ENCODE measurements at places on chromosomes 6 and 20.

GRCh38 chr20:11110535-11110934 lies 436.7 kb upstream of the JAG1 start:
- DNase-seq, result no peak

- no peak for DNase-seq
Observed at GRCh38 chr6:122660296-122660695, 50.1 kb downstream of the PKIB start.

- no peak for DNase-seq
Observed at GRCh38 chr6:157717340-157717748, 105.7 kb upstream of the SNX9 start.

DNA sequence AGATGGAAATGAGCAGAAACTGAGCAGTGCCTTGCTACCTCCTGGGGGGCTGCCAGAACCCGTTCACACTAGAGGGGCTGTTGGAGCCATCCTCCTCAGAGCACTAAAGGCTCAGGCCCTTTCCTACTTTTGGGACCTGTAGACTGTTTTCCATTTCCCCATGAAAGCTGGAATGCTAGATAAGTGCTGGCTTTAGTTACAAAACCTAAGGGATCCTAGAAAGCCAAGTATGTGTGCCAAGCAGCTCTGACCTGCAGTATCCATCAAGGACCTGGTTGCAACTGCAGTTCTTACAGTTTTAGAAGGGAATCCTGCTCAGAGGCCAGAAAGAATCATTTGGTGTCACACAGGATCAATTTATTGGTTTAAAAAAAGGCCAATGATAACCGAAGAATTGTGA lies 176.7 kb upstream of the COL21A1 start:
- DNase-seq, result no peak

DNA sequence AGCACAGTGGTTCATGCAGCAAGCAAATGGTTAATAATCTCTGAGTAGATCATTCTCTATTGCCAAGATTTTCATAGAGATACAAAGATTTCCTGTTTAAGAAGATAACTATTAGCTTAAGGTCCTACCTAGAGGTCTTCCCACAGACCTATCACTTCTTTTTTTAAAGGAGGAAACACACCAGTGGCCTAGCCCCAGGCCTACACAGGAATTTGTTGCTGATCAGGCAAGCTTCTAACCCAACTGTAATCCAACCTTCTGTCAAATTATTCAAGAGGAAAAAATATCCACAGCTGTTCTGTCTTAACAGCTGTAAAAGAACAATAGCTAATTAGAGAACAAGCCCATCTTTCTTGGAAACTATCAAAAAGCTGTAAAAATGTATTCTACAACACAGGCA lies 332.8 kb downstream of the BTBD9 start:
- no peak for DNase-seq

GRCh38 chr20:1108437-1108920 lies 9.9 kb upstream of the PSMF1 start:
- DNase-seq, result peak; percentile 56

GRCh38 chr6:81553216-81553615 lies 199.3 kb downstream of the TENT5A start:
- DNase-seq, result no peak

- peak; percentile 19 for DNase-seq
Observed at GRCh38 chr20:44496976-44497375, 21.3 kb downstream of the TTPAL start.

DNA sequence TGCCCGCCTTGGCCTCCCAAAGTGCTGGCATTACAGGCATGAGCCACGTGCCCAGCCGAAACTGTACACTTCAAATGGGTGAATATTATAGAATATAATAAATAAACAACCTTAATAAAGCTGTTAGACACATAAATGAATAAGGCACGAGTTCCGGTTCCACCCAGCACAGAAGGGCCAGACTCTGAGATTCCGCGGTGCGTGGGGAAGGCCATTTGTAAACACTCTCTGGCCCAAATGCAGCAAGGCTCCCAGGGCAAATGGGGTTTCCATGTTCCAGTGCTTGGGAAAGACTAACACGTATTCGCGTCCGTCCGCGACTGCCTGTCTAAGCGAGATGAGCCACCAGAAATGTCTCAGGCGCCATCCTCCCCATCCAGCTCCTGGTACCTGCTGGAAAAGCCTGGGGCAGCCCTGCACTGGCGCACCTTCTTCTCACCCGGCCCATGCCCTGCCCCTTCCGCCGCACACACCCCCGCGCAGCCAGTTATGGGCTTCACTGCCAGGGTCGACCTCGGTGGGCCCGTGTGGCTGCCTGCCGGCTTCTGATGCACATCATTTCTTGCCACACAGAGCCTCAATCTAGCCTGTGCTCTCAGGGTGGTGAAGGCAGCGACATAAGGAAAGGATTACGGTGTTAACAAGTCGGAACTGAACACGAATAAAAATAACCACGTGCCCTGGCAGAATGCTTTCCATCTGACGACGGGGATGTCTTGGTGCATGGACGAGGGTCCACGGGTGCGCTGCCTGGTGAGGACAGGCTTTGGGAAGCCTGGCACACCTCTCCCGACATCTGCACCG lies 5.5 kb upstream of the LSM14B start:
- DNase-seq, result no peak

DNA sequence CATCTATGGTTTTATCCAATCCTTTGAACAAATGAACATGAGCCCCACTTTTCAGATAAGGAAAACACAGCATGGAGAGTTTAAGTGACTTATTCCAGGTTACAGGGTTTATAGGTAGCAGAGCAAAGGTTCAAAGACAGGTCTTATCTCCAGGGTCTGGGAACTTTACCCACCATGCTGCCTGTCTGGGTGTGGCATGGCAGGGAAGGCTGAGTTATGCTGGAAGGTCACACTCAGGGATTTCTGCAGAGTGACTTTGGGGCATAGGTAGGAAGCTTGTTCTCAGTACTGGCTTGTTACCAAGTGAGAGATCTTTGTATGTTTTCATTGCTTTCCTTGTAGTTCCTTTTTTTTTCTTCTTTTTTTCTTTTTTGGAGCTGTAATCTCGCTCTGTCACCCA lies 1.8 kb downstream of the ZNF831 start:
- DNase-seq, result no peak

DNA sequence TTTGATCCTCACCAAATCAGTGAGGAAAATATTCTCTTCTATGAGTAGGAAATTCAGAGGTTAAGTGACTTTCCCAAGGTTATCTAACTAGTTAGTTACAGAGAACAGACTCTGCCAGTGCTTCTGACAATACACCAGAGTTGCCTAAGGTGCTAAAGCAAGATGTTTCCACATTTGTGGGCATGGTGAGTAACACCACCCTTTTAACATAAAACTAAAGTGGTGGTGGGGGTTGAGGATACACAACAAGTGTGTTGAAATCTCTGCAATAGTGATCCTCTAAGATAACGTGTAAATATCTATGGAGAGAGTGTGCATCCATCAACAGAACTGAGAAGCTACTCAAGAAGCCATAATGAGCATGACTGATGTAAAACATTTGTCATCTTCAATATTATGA lies 11.7 kb downstream of the VNN2 start:
- DNase-seq, result no peak

DNA sequence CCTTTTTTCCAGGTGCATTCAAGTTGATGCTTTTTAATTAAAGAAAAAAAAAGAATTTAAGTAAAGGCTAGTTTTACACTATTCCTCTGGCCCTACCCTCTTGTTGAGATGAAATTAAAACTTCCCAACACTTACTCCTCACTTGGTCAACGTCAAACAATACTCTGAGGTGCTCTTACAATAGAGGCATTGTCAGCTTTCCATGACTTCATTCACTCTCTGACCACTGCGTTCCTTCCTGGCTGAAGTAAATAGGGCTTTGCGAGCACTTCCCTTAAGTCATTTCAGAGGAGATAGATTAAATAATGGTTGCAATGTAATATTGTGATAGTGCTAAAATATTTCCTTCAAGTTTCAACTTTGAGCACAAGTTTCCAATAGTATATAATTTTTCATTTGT lies 229.8 kb upstream of the CEP162 start:
- DNase-seq, result no peak

- DNase-seq, result no peak
Observed at GRCh38 chr6:52271852-52272460, 12.6 kb downstream of the MCM3 start.

GRCh38 chr6:166707045-166707444 lies 80.0 kb upstream of the RPS6KA2 start:
- no peak for DNase-seq

GRCh38 chr6:20223141-20223540 lies 10.9 kb upstream of the MBOAT1 start:
- no peak for DNase-seq

- DNase-seq, result peak; percentile 69
Observed at GRCh38 chr6:72619883-72620696, 1.8 kb upstream of the KCNQ5 start.

DNA sequence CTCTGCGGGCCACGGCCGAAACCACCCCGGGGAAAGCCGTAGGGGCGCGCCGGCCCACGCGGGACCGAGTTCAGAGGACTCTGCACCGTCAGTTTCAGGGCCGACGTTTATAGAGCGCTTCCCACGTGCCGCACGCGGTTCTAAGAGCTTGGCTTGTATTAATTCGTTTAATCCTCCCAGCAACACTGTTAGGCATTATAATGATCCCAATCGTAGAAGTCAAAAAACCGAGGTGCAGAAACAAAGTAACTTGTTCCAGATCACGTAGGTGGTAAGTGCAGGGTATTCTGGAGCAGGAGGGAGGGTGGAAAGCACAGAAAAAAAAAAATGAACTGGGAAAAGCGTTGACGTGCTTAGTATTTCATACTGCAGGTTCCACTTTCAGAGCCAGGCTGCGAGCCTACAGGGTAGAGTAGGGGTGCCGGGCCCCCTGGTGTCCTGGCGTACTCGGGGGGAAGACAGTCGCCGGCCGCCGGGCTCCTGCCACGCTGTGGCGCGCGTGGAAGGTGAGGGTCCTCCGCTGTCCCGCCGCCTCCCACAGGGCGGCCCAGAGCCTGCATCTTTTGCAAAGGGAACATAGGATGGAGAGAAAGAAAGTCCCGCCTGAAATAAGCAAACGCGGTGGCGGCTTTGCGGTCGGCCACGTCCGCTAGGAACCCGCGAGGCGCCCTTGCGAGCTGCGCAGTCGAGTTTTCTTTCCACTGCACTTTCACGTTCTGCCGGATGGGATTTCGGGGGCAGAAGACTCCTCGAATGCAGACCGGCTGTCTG lies 10.2 kb upstream of the FOXF2 start:
- no peak for DNase-seq

DNA sequence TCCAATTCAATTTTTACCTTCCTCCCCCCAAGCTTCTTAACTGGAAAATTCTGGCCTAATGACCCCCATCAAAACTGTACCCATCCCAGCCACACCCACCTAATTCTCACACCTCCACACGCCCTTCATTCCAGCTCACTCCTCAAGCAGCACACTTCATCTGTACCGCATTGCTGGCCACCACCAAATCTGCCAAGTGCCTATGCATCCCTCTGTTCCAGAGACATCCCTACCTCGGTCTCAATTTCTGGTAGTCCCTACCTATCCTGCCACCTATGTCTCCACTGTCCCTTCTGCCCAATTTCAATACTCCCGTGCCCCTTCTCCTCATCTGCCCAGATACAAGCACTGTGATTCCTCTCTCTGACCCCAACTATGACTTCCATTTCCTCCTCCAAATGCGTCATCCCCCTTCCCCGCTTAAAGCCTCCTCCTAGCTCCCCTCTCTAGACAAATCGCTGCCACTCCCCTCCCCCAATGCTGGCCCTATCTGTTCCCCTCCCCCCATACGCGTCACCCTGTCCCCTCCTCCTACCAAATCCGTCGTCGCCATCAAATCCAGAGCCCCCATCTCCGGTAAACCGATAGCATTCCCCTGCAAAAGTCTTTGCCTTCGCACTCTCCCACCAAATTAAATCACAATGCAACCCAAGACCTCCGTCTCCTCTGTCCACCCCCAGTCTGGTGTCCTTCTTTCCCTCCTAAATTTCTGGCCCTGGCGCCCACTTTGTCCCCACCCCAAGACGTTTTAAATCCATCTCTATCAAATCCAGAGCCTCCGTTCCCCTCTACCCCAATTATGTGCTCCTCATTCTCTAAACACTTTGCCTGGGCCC lies 1.2 kb downstream of the MTCH1 start:
- peak; percentile 37 for DNase-seq

- DNase-seq, result no peak
Observed at GRCh38 chr6:138996524-138996923, 8.5 kb upstream of the REPS1 start.

- DNase-seq, result no peak
Observed at GRCh38 chr6:111926731-111927302, 53.6 kb upstream of the FYN start.

DNA sequence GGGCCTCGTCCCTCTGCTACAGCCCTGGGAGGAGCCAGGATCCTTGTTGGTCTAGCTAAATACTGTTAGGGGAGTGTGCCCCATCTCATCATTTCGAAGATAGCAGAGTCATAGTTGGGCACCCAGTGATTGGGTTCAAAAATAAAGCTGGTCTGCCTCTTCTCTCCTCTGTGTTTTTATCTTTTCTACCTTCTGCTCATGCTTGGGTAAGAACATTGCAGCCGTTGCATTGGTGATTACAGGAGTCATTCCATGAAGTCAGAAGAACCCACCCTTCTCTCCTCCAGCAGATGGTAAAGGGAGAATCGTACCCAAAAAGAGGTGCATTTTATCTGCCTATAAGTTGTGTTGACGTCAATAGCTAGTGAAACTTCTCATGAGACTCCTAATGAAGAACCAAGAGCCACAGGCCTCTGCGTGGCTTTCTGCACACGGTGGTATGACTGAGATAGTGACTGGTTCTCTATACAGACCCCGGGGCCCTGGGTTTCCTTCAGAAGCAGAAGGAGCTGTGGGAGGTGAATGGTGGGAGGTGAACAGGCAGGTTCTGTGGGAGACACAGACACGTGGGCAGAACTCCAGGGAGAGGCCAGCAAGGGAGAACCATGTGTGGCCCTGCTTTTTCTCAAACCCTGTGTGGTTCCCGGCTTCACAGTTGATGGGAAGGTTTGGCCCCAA lies 5.7 kb upstream of the FAM209A start:
- no peak for DNase-seq

GRCh38 chr6:132101535-132101934 lies 150.4 kb upstream of the CCN2 start:
- DNase-seq, result no peak

All from stimulated activated CD4-positive, alpha-beta T cell treated with anti-CD3 and anti-CD28 coated beads, Interleukin-12 subunit alpha, Interleukin-12 subunit beta, amount 100 ng/mL, for 4 hours (primary cell).